ENCODE measurements at places on chromosomes 1 and 21.

- no peak for DNase-seq
Measured at GRCh38 chr1:156896490-156897033, 3.0 kb downstream of the PEAR1 start.

DNA sequence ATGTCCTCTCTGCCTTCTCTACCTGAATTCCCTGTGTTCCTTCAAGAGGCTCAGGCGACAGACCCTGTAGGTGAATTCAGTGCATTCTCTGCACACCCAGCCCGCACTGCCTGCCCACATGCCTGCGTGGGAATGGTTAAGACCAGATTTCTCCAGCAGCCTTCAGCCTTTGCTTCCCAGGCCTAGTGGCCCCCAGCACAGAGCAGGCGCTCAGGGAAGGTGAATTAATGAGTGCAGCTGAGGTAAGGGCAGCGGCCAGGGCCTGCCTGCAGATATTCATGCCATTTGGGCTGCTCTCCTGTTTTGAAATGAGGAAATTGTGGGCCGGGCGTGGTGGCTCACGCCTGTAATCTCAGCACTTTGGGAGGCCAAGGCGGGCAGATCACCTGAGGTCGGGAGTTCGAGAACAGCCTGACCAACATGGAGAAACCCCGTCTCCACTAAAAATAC, 45.5 kb downstream of the IER5 start:
- no peak for DNase-seq

DNA sequence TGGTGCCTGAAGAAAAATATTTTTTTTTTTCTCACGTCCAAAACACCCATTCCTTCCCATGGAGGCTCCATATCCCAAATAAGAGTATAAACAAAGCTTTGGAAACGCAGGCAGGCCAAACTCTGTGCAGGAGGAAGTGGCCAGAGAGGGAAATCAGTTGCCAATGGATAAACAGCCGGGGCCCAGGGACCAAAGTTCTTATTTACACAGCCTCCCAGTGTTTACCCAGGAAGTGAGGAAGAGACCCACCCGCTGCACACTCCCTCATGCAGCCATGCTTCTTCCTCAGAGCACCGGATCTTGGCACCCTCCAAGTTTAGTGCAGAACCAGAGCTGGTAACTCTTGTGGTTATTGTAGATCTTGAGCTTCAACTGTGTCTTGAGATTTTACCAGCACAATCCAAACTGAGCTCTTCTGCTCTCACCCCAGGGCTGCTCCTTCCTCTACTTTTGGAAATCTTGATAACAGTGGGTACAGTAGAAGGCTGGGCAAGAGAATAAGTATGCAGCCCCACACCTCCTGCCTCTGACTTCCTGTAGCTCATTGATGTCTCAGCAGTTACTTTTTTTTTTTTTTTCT, 14.2 kb downstream of the MARCKSL1 start:
- DNase-seq: no peak

GRCh38 chr1:245997471-245998258, 509.4 kb downstream of the SMYD3 start:
- no peak for DNase-seq

DNA sequence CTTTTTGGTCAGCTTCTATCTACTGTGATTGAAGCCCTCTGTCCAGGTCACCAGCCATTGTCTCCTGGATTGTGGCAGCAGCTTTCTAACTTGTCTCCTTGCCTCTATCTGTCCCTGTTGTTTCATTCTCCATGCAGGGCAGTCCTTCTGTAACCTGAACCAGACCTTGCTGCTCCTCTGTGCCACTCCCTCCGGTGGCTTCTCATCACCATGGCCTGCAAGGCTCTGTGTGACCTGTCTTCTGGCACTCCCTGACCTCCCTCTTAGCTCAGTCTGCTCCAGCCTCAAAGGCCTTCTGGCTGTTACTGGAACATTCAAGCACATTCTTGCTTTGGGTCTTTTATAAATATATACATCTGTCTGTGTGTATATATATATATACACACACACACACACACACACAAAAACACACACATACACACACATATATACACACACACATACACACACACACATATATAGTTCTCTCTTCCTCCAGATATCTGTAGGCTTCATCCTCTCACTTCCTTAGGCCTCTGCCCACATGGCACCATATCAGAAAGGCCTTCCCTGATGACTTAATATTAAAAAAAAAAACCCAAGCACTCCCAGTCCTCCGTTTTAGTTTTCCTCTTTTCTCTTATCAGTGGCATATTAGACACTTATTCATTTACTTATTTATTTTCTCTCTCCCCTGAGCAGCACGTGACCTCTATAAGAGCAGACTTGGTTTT, 21.2 kb upstream of the JUN start:
- DNase-seq: no peak

- DNase-seq: no peak
Measured at GRCh38 chr1:33736496-33736895, 127.4 kb upstream of the HMGB4 start.

DNA sequence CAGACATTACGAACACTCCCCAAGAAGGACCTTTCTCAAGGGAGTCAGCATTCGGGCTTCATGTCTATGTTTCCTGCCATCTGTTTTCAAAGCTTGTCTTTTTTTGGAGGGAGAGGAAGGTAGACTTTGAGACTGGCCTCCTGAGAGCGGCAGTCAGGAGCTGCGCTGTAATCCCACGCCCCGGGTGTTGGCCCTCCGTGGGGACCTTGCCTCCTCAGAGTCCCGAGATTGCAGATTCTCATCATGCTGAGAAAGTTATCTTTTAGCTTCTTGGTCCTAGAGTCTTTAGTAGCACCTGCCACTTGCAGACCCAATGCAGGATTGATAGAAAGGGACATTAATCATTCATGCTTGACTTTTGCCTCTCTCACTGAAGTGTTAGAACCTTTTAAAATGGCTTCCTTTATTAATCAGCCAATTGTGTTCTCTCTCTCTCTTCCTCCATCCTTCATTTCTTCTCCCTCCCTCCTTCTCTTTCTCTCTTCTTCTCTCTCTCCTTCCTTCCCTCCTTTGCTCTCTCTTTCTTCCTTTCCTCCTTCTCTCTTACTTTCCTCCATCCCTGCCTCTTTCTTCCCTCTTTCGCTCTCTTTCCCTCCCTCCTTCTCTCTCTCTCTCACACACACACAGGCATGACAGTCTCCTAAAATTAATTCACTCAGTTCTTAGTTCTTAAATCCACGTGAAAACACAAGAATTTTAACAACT, 25.2 kb upstream of the GNPAT start:
- DNase-seq: no peak

DNA sequence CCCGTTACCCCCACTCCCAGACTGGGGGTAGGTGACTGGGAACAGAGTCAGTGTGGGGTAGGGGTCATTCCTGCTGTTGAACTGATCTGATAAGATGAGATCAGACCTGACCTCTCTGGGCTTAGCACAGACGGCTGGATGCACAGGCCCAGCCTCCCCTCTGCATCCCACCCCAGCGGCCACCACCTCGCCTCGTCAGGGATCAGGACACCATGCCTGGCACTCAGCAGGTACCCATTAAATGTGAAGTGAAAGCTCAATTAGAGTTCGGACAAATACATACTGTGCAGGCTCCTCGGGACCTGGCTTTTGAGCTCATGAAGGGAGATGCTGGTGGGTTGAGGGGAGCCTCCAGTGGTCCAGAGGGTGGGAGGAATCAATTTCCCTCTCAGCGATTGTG, 15.7 kb downstream of the SOX13 start:
- DNase-seq: no peak

GRCh38 chr1:33328817-33329216, 7.9 kb upstream of the A3GALT2 start:
- no peak for DNase-seq

- DNase-seq: no peak
Measured at GRCh38 chr1:180269645-180270529, 39.8 kb downstream of the LHX4 start.

- no peak for DNase-seq
Measured at GRCh38 chr1:154833841-154834240, 36.2 kb downstream of the KCNN3 start.
